ENCODE measurements at places on chromosomes 7 and 10. TPM values are rescaled to one million over a fixed set of nuclear protein-coding genes. Genes with fewer than 3 reads are reported as not detected.

The CREB5 gene
- total RNA-seq, result 22.5 TPM

The AKR1C8 gene
- total RNA-seq, result not detected

The KIF20B gene
- total RNA-seq, result 2.9 TPM

The MDH2 gene
- 135 TPM for total RNA-seq

The PPRC1 gene
- total RNA-seq, result 20.8 TPM

The MCM10 gene
- total RNA-seq, result 0.40 TPM

The CPA4 gene
- total RNA-seq, result 0.43 TPM

The NPFFR1 gene
- 0.03 TPM for total RNA-seq

The OR6B1 gene
- not detected for total RNA-seq

The CEP55 gene
- total RNA-seq, result 1.3 TPM
